ENCODE measurements at places on chromosomes 11 and 22. TPM values are rescaled to one million over a fixed set of nuclear protein-coding genes. Genes with fewer than 3 reads are reported as not detected.

The RAB36 gene
- total RNA-seq = 10.3 TPM

The MPZL2 gene
- total RNA-seq = 22.4 TPM

The SUN2 gene
- total RNA-seq = 66.1 TPM

The FOLH1 gene
- total RNA-seq = not detected

The L3MBTL2 gene
- total RNA-seq = 30.3 TPM

The DKK3 gene
- total RNA-seq = 66.3 TPM

The SLCO2B1 gene
- 6.6 TPM for total RNA-seq

The IGSF9B gene
- total RNA-seq = 9.4 TPM

All from progenitor cell of endocrine pancreas (in vitro differentiated cells).